Panc1 (cell line): ENCODE measurements at places on chromosomes 16 and 17. TPM values are rescaled to one million over a fixed set of nuclear protein-coding genes. Genes with fewer than 3 reads are reported as not detected.

The CCR7 gene
- 0.44 TPM for total RNA-seq

The TMED6 gene
- total RNA-seq: 0.36 TPM

The HSPB9 gene
- total RNA-seq: not detected

The LLGL2 gene
- total RNA-seq: 201 TPM

The C16orf78 gene
- not detected for total RNA-seq

The QRICH2 gene
- total RNA-seq: 0.92 TPM

The SNTB2 gene
- 40.8 TPM for total RNA-seq

The ST6GALNAC2 gene
- total RNA-seq: 23.0 TPM

The ACE gene
- 4.5 TPM for total RNA-seq

The SERPINF2 gene
- total RNA-seq: 0.77 TPM

The PRRT2 gene
- 9.7 TPM for total RNA-seq

The FBF1 gene
- total RNA-seq: 32.5 TPM

The CIITA gene
- total RNA-seq: 0.41 TPM

The SLC25A19 gene
- 29.0 TPM for total RNA-seq

The PHKB gene
- 29.5 TPM for total RNA-seq

The CMTM2 gene
- total RNA-seq: not detected

The JPT2 gene
- 200 TPM for total RNA-seq

The ZG16B gene
- 9.1 TPM for total RNA-seq

The ABCA8 gene
- total RNA-seq: 0.23 TPM

The CSH1 gene
- not detected for total RNA-seq

The DNAAF8 gene
- total RNA-seq: 2.3 TPM

The NOD2 gene
- not detected for total RNA-seq
